ENCODE measurements at places on chromosomes 12 and 14.

GRCh38 chr14:100670017-100670752 is 56.5 kb upstream of the DLK1 start:
- DNase-seq, result no peak

DNA sequence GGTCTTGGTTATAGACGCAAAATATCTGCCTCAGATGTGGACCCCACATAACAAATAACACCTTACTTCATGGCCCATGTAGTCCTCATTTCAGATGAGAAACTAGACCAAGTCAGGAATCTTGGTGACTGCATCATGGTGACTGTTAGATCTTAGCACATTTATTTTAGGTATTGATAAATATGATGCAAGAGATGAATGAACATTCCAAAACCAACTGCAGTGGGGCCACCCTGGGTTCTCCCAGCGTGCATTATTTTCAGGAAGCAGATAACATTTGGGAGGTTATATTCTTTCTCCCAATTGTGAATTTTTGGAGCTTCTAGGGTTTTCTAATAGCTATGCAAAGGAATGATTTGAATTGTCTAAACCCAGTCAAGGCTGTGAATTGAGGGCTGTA is 55.2 kb upstream of the PTGR2 start:
- DNase-seq, result no peak

GRCh38 chr12:104012331-104012730 is 37.7 kb downstream of the GLT8D2 start:
- no peak for DNase-seq

DNA sequence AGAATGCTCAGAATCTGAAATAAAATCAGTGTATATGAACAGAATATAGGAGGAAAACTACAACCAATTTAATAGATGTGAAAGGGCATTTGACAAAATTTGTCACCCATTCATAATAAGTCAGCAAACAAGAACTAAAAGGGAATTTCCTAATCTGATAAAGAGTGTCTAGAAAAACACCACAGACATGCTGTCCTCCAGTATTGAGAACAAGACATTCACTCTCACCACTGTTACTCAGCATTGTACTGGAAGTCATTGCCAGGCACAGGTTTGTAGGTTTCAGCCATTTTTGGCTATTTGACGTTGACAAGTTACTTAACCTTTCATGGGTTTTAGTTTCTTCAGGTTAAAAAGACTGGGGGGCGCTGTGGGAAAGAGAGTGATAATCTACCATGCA is 13.2 kb downstream of the EIF2S1 start:
- no peak for DNase-seq

- DNase-seq, result no peak
Measured at GRCh38 chr12:124720004-124720680, 143.5 kb downstream of the SCARB1 start.

- no peak for DNase-seq
Measured at GRCh38 chr14:33670235-33670634, 280.6 kb downstream of the EGLN3 start.

GRCh38 chr12:2960996-2961616 is 1.9 kb downstream of the TEAD4 start:
- no peak for DNase-seq

Measured in HuH-7.5 (cell line).